Activated CD4-positive, alpha-beta T cell treated with anti-CD3 and anti-CD28 coated beads, Interleukin-2, amount 10 ng/mL, durations not matched to agents 24 days and 14 days (primary cell): ENCODE measurements at places on chromosomes 13 and 19. TPM values are rescaled to one million over a fixed set of nuclear protein-coding genes. Genes with fewer than 3 reads are reported as not detected.

Gene RFPL4AL1
- not detected in 2 replicates for total RNA-seq

Gene LONP1
- total RNA-seq, result 220 and 240 TPM in 2 replicates

Gene ARL11
- total RNA-seq, result 0.65 and 0.76 TPM in 2 replicates

Gene CNMD
- not detected in 2 replicates for total RNA-seq

Gene GRK1
- 0.07 and 0.17 TPM in 2 replicates for total RNA-seq
